ENCODE measurements at places on chromosomes 12 and 14.

- no peak for DNase-seq
Observed at GRCh38 chr12:58668871-58669270, 251.4 kb downstream of the LRIG3 start.

GRCh38 chr12:89369166-89369565 is 16.9 kb upstream of the DUSP6 start:
- no peak for DNase-seq

GRCh38 chr12:3658327-3659163 is 94.4 kb downstream of the CRACR2A start:
- no peak for DNase-seq

DNA sequence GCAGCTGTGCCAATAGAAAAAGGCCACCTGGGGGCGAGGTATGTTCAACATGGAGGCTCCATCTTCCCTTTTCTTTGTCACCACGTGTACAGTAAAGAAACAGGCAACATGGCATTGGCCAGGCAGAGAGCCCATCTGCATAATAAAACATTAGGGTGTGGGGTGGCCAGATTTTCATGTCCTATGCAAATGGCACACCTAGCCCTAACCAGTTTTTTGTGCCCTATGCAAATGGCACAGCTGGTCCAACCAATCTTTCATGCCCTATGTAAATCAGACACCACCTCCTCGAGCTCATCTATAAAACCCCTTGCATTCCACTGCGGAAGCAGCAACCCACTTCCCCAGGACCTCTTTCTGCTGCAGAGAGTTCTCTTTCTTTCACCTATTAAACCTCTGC is 149.1 kb upstream of the RGS6 start:
- DNase-seq, result no peak

GRCh38 chr12:6020930-6021329 is 75.9 kb upstream of the ANO2 start:
- DNase-seq, result no peak

GRCh38 chr12:92717202-92717601 is 14.4 kb downstream of the PLEKHG7 start:
- DNase-seq, result no peak

DNA sequence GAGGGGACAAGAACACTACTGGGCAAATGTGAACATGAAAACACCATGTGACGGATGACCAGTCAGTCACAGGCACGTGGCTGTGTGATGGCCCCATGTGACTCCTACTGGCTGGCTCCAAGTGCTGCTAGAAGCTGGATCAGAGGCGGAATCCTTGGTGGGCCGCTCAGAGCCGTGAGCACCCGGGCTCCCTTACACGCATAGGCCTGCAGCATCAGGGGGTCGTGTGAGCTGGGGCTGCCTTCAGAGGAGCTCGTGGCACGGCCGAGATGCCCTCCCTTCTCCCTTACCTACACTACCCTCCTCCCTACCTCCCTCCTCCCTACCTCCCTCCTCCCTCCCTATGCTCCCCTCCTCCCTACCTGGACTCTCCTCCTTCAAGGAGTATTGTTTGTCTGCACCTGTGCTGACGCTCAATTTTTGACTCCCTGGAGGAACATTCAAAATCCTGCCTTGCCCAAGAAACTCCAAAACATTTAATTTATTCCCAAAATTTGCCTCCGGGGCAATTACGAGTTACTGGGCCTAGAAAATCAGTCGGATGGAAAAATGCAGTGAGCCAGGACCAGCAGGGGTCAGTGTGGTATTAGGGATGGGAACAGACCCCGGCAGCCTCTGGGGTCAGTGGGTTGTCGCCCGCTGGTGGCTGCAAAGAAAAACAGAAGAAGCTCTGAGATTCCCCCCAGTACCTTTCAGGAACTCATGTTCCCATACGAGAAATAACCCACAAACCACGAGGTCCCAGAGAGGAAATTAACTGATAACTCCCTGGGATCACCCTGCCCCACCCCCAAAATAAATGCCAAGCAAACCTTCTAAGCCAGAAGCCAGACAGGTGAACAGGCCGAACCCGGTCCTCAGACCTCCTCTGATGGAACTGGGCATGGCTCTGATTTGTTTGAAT is 61.3 kb downstream of the C14orf132 start:
- DNase-seq, result peak; percentile 72

DNA sequence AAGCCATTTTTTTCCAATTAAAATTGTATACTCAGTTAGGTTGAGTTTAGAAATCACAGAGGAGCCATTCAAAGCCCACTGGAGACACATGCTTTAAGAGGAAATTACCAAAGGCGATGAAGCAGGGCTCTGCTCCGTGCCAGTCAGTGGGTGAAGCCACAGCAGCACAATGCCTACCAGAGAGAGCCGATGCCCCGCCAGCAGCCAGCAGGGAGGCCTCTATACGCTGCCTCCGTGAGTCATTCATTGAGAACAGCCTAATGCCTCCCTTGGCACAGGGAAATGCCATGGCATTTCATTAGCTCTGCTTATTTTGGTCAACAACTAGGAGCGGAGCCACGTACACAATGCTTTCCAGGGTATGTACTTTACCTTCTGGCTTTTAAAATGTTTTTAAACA is 197.8 kb upstream of the FRMD6 start:
- DNase-seq, result peak; percentile 27

Measured in T1000 (cell line).